ENCODE measurements at places on chromosomes 11 and 22.

- no peak for DNase-seq
These were observed 346 bp downstream of the PPFIBP2 start for GRCh38 chr11:7514099-7514591.

DNA sequence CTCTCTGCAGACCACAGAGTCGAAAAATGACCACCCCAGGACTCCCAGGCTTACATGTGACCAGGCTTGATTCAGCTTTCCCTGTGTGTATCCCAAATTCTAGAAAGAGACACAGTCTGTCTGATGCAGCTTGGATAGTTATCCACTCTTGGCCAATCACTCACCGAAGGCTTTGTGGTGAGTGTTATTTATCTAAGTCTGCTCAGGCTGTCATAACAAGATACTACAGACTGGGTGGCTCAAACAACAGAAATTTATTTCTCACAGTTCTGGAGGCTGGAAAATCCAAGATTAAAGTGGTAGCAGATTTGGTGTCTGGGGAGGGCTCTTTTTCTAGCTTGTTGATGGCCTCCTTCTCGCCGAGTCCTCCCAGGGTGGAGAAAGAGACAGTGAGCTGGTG is 63.2 kb downstream of the ZBTB16 start:
- DNase-seq = no peak

- no peak for DNase-seq
These were observed 44.0 kb downstream of the MYO7A start for GRCh38 chr11:77171885-77172665.

GRCh38 chr11:19868281-19868821 is 155.7 kb downstream of the NAV2 start:
- DNase-seq = no peak

All from stimulated activated CD8-positive, alpha-beta memory T cell treated with anti-CD3 and anti-CD28 coated beads, Interleukin-4, amount 100 ng/mL, for 1 hour (primary cell).